ENCODE measurements at places on chromosomes 3 and 15.

DNA sequence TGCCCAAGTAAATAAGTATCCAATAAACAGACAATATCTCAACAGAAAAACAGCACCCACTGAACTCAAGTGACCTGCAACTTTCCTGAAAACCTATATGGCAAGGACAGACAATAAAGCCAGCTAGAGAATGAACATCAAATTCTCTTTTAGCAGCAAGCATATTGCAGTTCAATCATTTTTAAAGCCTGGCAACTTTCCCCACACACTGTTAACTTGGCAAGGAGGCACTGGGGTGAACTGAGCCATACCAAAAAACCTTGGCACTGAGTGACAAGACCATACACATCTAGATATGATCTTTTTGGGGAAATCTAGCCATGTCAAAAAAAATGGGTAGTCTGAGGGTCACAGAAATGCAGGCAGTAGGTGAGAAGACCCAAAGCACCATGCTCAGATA lies 174.6 kb downstream of the STT3B start:
- no peak for DNase-seq

GRCh38 chr15:90322538-90322937 lies 29.5 kb upstream of the ZNF774 start:
- DNase-seq: no peak

DNA sequence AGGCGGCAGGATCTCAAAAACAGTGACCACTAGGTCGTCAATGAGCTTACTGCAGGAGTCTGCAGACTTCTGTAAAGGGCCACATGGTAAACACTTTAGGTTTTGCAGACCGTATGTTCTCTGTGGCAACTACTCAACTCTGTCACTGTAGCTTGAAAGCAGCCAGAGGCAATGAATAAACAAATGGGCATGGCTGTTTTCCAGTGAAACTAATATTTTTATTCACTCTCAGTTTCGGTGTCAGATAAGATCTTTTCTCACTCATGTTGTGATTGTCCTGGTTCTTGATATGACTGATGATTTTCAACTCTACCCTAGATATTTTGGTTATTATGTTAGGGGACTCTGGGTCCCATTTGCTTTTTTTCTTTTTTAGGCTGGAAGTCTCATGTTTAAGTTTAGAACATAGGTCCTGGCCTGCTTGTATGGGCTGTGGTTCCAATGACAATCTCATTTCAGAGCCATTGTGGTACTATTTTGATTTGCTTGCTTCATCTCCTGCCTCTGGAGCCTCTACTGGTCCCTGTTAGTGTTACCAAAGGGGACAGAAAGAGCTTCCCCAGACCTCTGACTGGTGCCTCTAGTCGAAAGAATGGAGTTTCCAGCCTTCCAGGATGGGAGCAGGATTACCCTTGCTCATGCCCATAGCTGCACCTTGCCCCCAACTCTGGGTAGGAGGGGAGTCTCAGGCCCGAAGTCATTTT lies 222.0 kb downstream of the STT3B start:
- DNase-seq: no peak

GRCh38 chr3:54874816-54875556 lies 52.9 kb downstream of the LRTM1 start:
- DNase-seq: no peak

DNA sequence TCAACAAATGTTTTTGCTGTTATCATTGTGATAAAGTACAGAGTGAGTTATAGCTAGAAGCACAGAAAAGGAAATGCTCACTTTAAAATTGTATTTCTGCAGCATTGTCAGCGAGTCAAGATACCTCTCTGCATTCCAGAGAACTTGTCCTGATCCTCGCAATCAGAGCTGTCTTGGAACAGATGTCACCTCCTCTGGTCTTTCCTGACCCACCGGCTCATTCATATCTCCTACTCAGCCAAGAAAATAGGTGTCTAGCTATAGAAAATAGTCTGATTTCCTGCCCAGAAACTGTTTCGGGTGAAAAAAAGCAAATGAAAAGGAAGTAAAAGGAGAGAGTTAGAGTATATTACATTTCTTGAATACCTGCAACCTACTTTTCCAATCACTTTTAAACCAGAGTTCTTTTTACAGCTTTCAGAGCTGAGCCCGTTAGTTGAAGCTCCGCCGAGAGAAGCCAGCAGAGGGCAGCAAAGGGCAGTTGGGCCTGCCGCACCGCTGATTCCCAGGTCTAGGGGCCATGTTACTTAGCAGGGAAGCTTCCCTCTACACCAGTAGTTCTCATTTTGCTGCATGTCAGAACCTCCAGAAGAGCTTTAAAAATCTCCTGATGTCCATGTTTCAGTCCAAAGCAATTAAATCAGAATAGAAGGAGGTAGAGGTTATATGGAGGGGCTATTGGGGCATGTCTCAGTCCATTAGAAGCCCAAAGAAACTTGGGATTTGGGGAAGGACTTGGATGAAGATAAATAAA lies 185.7 kb upstream of the THRB start:
- no peak for DNase-seq

DNA sequence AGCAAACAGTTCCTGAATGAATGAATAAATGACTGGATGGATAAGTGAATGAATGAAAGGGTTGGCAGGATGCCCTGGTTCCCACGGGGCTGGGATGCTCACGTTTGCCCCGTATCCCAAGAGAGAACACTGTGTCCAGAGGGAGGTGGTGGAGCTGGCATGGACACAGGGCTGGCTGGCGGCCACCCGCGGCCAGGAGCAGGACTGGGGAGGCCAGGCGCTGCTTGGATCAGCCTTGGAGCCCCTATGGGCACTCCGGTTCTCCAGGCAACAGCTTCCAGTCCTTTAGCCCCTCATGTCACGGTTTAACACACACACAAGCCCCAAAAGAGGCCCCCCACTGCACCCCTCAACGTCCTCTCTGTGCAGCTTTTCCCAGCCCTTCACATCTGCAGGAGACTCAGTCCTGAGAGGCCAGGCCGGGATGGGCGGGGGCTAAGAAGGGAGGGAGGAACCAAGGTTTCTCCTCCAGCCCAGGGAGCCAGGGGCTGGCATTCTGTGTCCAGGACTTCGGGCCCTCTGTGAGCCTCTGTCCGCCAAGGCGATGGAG lies 86.0 kb upstream of the ALDH1L1 start:
- DNase-seq: no peak

- no peak for DNase-seq
These were observed 770.0 kb downstream of the GRM7 start for GRCh38 chr3:7630925-7631324.

DNA sequence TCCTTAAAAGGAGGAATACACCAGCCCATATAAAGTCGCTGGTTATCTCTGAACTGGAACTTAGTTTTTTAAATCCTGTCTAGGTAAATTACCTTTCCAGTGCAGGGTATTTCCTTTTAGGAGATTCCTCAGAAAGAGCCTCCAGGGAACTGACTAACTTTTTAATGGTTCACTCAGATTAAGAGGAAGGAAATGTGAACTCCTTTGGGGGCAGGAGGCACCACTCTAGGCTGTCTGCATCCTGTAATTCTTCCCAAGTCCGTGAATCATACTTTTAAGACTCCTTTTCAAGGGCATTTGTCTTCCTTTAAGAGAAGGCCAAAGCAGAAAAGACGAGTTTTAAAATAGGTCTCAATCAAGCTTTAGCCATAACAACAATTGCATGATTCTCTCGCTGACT lies 871.2 kb upstream of the NR2F2 start:
- DNase-seq: no peak

GRCh38 chr3:1943395-1944118 lies 155.1 kb upstream of the CNTN4 start:
- no peak for DNase-seq

DNA sequence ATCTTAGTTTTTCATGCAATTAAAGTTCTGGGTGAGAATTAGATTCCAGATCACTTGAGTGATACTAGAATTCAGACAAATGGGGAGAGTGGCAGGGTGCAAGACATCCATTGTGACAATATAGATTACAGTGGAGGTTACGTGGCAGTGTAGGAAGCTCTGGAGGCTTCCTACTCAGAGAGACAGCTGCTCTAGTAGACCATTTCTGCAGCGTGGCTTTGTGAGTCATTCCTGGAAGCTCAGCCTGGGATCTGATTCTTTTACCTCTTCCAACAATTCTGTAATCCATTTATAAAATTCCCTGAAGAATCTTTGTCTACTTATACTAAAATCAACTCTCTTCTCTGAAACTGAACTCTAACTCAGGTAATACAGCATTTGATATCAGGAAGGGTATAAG lies 90.4 kb upstream of the ASB14 start:
- no peak for DNase-seq

- DNase-seq: no peak
These were observed 44.3 kb upstream of the POLR2M start for GRCh38 chr15:57662091-57662744.

DNA sequence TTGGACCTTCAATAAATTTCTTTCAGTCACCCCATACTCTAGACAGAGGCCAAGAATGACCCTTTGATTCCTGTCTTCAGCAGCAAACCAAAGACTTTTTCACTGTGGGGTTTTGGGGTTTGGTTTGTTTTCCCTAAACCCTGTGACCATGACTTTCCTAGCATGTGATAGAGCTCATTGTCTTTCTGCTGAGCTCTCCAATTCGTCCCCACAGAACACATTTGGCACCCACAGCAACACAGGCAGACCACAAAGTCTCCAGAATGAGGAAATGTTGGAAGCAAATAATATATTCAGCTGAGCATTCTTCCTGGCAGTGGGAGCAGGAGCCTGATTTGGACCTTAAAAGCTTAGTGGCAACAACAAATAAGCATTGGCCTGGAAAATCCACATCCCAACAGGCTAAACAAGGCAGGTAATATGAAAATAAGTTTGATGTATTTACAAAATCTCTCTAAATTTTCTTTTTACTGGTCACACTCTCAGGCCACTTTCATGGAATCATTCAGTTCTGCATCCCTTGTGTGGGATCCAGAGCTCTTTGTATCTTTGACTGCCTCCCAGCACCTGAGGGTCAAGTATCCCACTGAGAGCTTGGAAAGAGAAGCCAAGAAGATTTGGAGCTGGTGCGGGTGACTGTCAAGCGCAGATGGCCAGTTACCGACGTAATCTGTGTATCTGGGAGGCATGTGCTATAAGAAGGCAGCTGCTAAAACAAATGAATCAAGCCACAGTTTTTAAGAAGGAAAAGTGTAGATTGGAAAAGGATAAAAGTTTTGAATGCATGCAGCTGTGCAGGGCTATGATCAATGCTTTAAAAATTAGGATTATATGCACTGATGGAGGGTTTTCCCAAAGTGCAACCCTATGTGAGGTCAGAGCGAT lies 36.5 kb upstream of the CPB1 start:
- no peak for DNase-seq

DNA sequence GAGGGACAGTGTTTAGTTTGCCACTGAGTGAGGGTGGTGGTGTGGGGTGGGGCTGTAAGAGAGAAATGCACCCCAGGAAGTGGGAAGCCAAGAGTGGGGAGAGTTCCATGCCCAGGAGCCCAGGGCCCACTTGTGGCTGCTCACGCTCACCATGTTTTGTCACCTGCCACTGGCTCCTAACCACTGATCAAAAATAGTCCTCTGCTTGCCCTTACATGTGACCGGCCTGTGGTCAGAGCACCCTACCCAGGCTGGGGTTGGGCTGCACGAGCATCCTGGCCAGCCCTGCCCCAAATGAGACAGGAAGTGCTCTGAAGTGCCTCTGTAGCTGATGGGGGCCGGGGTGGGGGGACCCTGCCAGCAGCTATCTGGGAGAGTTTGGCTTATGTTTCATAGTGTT lies 216.3 kb downstream of the RPLP1 start:
- DNase-seq: no peak

DNA sequence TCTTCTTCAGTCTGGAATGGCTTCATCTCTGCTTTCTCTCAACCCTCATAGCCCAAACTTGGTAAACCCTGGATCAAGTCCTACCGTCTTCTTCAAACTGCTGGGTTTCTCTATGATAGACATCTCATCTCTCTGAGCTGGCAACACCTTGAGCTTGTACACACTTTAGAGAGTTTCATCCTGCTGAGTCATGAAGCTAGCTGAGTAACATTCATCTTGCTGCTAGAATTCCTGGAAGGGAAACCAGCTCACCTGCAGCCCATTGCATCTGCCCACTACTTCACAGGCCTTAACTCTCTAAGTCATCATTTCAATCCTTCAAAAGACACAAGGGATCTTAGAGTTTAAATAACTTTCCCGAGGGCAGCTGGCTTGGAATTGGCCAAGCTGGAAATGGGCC lies 175.5 kb upstream of the RORA start:
- no peak for DNase-seq

- no peak for DNase-seq
These were observed 1030.9 kb downstream of the NAALADL2 start for GRCh38 chr3:175890066-175890465.

GRCh38 chr15:56440214-56440770 lies 24.6 kb downstream of the MNS1 start:
- no peak for DNase-seq

GRCh38 chr15:101083336-101084045 lies 164.3 kb downstream of the LRRK1 start:
- no peak for DNase-seq

DNA sequence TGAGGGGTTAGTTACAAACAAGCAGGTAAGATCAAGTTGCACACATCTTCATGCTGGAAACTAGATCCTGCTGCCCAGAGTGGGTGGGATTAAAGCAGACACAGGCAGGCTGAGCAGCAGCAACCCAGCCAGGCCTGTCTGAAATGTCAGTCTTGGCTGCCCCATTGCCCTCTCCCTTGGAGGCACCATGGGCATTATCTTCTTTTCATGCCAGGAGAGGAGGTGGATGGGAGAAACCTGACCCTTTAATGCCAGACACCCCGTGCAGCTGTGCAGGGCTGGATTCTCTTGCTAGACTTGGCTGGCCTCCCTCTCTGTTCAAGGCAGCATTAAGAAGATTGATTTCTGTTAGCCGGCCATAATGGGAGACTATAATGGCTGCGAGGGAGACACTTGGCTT lies 23.0 kb upstream of the EPHB1 start:
- DNase-seq: no peak

GRCh38 chr15:26893351-26894065 lies 26.6 kb downstream of the GABRA5 start:
- no peak for DNase-seq

DNA sequence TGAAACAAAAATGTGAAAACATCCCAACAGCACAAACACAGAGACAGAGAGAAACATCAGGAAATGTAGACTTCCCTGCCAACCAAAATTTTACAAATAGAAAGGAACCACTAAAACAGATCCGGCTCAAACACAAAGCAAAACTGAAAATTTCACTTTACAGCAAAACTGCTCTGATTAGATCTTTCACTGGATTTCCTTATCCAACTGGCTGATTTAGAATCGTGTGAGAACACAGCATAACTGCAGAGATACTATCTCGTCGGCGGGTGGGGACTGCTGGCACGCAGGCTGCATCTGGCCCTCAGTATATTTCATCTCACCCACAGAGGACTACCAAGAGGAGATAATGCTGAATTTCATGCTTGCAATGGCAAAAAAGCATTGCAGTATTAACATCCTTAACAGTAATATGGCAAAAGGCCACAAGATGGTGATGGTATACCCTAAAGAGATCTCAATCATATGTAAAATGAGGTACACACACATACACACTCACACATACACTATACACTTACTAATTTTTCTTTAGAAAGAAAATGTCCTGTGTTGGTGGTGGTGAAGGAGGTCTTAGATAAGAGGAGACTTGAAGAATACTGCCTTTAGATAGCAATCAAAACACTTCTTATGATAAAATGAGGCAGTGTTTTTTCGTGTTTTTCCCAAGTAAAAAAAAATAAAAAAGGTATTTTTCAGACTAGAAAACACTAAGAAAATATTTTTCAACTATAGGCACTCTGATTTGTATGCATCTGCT lies 10.6 kb upstream of the LEO1 start:
- DNase-seq: no peak

- DNase-seq: no peak
These were observed 51.8 kb downstream of the RNF111 start for GRCh38 chr15:59039225-59039624.

GRCh38 chr3:120203016-120203415 lies 82.0 kb downstream of the GPR156 start:
- no peak for DNase-seq
